ENCODE measurements at places on chromosomes 7 and 10.

DNA sequence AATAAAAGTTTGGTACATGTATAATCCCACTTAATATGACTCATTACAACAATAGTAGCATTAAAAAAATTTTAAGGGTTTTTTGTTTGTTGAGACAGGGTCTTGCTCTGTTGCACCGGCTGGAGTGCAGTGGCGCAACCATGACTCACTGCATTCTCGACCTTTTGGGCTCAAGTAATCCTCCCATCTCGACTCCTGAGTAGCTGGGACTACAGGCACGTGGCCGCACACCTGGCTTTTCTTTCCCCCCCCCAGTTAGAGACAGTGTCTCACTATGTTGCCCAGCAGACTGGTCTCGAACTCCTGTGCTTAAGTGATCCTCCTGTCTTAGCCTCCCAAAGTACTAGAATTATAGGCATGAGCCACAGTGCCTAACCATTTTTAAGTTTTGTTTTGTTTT is 40.7 kb downstream of the KMT2C start:
- no peak for DNase-seq

- DNase-seq = no peak
These were observed 70.5 kb downstream of the ITGB1 start for GRCh38 chr10:32887481-32887880.

DNA sequence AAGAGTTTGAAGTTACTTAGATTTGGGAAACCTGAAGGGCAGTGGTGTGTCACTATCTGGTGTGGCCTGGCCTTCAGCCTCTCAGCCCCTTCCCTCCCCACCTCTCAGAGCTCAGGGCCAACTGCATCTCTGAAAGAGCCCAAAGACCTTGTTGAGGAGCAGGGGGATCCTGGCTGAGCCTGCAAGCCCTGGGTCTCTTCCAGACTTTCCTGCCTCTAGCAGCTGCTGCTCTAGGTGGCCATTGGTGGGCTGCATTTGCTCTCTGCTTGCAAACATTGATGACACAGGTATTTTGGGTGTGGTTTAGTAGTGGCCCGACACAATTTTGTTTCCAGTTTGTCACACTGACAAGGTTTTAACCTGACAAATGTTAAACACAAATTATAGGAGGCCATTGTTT is 3.1 kb upstream of the UPP1 start:
- DNase-seq = no peak

DNA sequence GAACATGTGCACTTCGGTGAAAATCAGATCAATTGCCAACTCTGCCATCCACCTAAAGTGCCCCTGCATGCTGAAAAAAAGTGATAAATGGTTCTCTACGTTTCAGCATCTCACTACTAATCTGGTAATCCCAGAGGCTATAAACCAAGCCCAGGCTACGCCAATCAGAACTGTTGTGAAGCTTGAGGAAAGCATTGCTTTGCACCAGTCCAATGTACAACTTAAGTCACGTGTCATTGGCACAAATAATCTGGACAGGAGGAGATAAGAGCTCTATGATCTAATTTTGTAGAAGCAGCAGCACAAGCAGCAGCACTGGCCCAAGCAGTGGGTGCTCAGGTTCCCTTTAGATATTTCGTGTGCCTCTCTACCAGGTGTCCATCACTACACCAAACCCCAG is 4.4 kb upstream of the EGR2 start:
- DNase-seq = no peak

- no peak for DNase-seq
These were observed 4.4 kb upstream of the PDLIM1 start for GRCh38 chr10:95295031-95295755.

- no peak for DNase-seq
These were observed 97.2 kb downstream of the RALA start for GRCh38 chr7:39720586-39720985.

DNA sequence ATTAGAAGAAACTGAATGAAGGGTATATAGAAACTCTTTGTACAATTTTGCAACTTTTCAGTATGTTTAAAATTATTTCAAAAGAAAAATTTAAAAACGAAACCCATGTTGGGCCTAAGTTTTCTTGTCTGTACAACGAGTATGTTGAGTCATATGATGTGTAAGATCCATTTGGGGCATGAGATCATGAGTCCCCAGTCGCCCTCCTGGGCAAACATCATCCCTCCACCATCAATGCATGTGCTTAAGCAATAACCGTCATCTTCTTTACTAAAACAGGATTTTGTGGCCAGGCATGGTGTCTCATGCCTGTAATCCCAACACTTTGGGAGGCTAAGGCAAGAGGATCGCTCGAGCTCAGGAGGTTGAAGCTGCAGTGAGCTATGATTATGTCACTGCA is 54.2 kb upstream of the CDCA7L start:
- no peak for DNase-seq

DNA sequence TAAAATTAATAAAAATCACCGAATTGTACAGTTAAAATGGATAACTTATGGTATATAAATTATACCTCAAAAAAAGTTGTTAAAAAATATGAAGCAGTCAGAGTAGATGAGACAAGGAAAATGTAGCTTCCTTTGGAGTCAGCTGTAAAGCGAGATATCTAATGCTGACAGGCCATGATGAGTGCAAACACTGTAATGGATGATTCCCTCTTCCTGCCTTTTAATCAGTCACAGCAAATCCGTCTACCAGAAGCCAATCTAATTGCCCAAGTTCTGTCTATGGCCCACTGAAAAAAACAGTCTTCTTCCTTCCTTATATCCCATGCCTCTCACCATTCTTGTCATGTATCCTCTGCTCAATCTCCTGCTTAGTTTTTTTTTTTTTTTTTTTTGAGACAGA is 59.9 kb upstream of the DNAJB12 start:
- no peak for DNase-seq

GRCh38 chr7:36387435-36388231 is 2.0 kb upstream of the ANLN start:
- DNase-seq = no peak

GRCh38 chr7:27897001-27897400 is 157.0 kb downstream of the TAX1BP1 start:
- DNase-seq = no peak

GRCh38 chr10:31836569-31837406 is 91.8 kb downstream of the ARHGAP12 start:
- peak; percentile 12 for DNase-seq

DNA sequence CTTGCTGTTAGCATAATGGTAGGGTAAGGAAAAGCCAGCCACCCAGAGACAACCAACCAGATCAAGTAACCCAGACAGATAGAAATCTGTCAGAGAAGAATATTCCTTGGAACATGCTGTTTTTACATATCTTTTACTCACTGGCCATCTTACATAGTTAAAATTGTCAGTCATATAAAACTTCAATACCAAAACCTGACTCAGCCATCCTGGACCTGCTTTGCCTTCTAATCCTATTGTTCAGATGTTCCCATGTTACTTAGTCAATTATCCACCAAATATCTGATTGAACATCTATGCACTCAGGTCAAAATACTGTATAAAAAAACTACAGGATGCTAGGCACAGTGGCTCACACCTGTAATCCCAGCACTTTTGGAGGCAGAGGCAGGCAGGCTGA is 466.5 kb upstream of the NRP1 start:
- no peak for DNase-seq

Data from NCI-H446 treated with DMSO at 0.1 percent for 48 hours (cell line).